ENCODE measurements at places on chromosomes 4 and X. TPM values are rescaled to one million over a fixed set of nuclear protein-coding genes. Genes with fewer than 3 reads are reported as not detected.

Gene CXCL10
- not detected for total RNA-seq

DNA sequence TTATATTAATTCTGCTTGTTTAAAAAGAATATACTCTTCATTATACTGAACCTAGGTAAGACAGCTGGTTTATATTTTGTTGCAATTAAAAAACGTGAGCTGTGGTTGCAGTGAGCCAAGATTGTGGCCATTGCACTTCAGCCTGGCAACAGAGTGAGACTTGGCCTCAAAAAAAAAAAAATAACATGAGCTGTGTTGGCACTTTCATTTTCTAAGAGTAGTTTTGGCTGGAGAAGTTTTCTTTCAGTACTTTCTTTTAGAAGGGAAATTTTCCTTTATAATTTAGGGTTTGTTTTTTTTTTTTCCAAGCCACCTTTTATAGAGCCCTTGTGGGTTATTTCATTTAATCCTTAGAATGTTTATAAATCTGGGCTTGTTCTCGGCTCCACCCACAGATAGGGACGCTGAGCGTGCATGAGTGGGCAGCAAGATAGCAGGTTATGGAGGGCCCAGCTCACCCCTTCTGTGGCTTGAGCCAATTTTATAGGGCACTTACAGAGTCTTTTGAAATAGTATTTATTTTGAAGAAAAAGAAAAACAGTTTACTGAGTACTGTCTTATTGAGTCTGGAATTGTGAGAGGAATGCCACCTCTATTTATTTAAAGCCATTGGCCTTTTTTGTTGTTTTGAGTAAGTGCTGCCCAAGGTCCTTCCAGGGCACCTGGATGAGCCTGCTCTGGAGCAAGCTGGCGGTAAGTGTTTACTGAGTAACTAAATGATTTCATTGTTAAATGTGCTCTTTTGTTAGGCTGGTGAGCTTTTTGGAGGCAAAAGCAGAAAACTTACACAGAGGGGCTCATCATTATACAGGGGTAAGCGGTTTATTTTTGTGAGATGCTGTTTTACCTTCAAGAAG is 60.9 kb downstream of the HTT start:
- no peak for DNase-seq

GRCh38 chr4:87316961-87317360 is 5.7 kb downstream of the HSD17B13 start:
- DNase-seq, result no peak

Gene PCDH11X
- total RNA-seq, result not detected

Data from activated naive CD8-positive, alpha-beta T cell treated with anti-CD3 and anti-CD28 coated beads, Interleukin-2, amount 10 ng/mL, durations not matched to agents 7 days and 5 days (primary cell).